ENCODE measurements at places on chromosomes 2 and 18. TPM values are rescaled to one million over a fixed set of nuclear protein-coding genes. Genes with fewer than 3 reads are reported as not detected.

DNA sequence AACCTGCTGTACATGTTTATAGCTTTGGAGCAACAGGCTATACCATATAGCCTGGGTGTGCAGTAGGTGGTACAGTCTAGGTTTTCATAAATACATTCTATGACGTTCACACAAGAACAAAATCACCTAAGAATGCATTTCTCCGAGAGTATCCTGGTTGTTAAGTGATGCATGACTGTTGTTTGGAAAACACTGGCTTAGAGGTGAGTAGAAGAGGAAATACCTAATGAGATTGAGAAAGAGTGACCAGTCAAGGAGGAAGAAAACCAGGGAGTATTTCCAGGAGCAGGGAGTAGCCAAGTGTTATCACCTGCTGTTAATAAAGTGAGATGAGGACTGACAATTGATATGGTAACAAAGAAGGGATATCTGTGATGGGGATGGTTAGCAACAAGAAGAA lies 2.9 kb upstream of the ZNF892 start:
- DNase-seq: no peak
- H3K4me3 ChIP-seq: no peak overlapping the region
- peaks cover 6% of the 10 kb centered on the region for H3K4me1 ChIP-seq
- H3K36me3 ChIP-seq: peaks cover 3% of the 10 kb centered on the region
- H3K27me3 ChIP-seq: no peaks in the 10 kb centered on the region

DNA sequence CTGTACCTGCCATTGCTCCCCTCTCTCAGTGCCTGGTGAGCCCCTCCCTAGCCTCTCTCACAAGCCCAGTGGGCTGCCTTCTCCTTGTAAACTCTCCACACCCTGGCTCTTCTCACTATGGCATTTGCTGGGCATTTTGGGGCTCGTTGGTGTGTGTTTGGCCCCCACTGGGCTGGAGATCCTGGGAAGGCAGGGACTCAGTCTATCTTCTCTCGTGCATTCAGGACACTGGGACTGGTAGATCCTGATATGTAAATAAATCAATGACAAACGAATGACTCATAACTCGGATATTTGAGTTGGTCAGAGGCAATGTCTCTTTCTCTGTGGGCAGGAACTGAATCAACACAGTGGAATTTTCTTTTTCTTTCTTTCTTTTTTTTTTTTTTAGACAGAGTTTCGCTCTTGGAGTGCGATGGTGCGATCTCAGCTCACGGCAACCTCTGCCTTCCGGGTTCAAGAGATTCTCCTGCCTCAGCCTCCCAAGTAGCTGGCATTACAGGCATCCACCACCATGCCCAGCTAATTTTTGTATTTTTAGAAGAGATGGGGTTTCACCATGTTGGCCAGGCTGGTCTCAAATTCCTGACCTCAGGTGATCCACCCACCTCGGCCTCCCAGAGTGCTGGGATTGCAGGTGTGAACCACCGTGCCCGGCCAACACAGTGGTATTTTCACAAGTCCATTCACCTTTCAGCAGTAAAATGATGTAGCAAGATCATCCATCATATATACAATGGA lies 144.6 kb upstream of the SPRED2 start:
- H3K27ac ChIP-seq: no peak overlapping the region
- H3K4me3 ChIP-seq: no peak overlapping the region
- DNase-seq: no peak
- H3K36me3 ChIP-seq: no peaks in the 10 kb centered on the region
- peaks cover 41% of the 10 kb centered on the region for H3K27me3 ChIP-seq

DNA sequence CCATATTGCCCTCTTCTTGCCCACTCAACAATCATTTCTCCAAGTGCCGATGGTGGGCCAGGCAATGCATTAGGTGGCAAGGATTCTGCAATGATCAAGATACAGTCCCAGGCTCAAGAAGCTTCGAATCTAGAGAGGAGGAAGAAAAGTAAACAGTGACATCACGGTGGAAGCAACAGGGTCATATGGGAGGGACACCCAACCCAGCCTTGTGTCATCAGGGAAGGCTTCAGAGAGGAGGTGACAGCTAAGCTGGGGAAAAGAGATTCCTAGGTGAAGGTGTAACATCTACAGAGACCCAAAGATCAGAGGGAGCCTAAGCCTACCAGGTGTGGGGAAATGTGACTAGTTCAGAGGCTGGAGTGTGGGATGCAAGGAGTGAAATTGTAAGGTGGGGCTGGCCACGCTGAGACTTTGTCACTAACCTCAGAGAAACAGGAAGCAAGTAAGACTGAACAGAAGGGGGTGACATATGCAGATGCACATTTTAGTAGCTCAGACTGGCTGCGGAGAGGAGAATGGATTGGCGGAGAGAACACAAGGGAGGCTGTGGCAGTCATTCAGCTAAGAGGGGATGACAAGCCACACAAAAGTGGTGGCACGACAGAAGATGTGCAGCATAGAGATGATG lies 104.9 kb downstream of the ANKRD44 start:
- peak overlapping the region; percentile 80 for H3K4me3 ChIP-seq
- no peaks in the 10 kb centered on the region for H3K27me3 ChIP-seq
- peak; percentile 19 for DNase-seq
- peak overlapping the region; percentile 97 for H3K27ac ChIP-seq

SCN2A gene
- total RNA-seq: not detected

DNA sequence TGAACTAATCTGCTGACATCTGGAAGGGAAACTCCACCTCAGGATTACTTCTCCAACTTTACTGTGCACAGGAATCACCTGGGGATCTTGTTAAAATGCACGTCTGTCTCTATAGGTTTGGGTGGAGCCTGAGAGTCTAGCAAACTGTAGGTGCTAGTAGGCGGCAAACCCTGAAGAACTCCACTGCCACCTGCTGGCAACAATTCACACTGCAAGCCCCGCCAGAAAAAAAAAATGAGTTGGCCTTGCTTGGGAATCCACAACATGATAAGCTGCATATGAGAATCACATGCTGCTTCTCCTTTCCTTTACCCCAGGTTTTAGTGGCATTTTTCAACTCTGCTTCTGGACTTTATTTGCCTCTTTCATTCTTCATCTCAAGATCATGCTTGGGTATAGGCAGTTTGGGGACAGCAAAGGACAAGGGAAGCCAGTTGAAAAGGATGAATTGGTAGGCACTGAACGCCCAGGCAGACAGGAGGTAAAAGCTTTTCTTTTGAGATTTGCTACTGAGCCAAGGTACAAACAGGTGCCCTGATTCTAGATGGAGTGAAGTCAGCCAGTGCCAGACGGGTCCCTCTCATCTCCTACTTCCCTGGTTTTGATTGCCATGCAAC lies 88.8 kb downstream of the VIT start:
- H3K27ac ChIP-seq: no peak overlapping the region
- H3K4me1 ChIP-seq: peaks cover 6% of the 10 kb centered on the region
- peaks cover 3% of the 10 kb centered on the region for H3K36me3 ChIP-seq
- DNase-seq: peak; percentile 58
- H3K27me3 ChIP-seq: peaks cover 72% of the 10 kb centered on the region
- H3K4me3 ChIP-seq: no peak overlapping the region

VAMP8 gene
- 82.3 TPM for total RNA-seq

DNA sequence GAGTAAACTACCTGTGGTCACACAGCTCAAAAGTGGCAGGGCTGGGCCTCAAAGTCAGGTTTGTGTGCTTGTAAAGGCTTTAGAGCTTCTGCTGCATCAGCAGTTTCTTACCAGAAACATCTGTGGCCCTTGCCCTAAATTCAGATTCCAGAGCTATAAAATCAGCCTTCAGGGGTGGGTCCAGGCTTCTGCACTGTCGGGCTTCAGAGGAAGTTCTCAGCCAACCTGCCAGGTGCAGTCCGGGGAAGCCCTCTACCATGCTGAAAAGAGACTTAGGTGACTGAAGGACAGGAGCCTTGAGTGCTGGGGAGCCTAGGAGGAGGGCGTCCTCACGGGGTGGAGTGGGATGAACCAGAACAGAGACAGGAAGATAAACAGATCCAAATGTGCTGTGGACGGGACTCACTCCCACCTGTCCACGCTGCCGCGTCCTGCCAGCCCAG lies 69.9 kb upstream of the HS6ST1 start:
- H3K36me3 ChIP-seq: no peaks in the 10 kb centered on the region
- H3K4me3 ChIP-seq: no peak overlapping the region
- DNase-seq: no peak
- no peak overlapping the region for H3K27ac ChIP-seq
- H3K27me3 ChIP-seq: peaks cover 21% of the 10 kb centered on the region
